CD4-positive, alpha-beta T cell treated with Interleukin-4 for 1 hour (primary cell): ENCODE measurements at places on chromosomes 13 and 19.

- no peak for DNase-seq
These were observed 626.9 kb downstream of the EFNB2 start for GRCh38 chr13:105908586-105908985.

DNA sequence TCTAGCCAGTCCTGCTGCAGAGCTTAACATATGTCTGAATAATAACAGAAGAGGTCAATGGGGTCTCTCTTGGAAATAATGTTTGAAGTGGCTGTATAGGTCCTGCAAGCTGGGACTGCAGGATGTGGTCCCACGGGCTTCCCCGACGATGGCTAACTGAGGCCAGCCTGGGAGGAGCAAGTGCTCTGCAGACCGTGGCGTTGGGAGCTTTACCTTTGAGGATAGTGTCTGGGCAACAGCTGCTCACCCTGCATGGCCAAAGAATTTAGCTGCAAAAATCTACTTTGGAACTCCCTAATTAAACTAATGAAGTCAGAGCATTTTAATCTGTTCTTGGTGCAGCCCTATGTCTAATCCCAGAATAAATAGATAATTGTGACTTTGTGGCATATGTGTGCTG is 18.2 kb upstream of the AMER2 start:
- no peak for DNase-seq

DNA sequence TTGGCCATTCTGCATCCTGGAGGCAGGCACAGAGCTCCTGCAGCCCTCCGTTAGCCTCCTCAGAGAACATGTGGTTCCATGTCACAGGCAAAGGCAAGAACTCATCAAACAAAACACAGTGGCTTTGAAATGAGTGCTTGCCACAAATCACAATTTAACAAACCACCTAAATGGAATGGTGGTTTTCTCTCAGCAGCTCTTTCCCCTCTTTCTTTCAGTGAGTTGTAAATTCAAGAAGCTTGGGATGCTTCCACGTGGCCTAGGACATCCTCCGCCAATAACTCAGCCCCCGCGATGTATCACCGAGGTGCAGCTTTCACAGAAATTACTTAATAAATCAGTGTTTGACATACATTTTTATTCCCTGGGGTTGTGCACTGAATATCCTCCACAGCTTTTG is 65.4 kb upstream of the RFC3 start:
- no peak for DNase-seq

- DNase-seq: peak; percentile 36
These were observed 4.5 kb downstream of the FGF9 start for GRCh38 chr13:21675095-21675991.

DNA sequence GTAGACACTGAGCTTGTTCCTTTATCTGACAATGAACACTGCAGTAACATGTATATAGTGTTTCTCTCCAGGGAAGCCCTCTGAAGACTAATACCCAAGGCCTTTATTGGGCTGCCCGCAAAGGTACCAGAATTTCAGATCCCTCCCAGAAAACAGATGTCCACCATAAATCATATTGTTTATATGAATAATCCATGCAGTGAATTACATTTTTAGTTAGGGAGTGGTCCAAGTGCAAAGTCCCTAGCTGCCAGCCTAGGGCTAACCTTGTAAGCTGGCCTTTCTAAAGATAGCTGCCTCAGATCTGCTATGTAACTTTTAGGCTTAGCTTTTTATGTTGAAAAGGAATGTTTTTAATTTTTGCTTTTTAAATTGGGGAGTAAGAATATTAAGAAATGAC is 44.7 kb downstream of the TDRD3 start:
- no peak for DNase-seq

DNA sequence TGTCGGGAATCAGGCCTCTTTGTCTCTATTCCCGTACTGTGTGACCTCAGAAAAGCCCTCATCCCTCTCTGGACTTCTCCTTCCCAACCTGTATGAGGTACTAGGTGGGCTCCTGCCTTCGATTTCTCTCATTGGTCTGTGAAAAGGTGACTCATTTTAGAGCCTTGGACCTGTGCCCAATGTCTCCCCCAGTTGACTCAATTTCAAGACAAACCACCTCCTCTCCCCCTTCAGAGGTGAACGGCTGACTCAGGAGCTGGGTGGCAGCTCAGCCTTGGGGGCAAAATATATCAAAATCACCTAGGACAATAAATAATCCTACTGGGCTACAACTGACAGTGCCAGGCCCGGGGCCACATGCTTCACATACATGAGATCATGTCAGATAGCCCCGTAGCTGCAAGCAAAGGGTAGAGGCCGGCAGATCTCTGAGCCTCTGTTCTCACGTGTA is 630 bp downstream of the COQ8B start:
- DNase-seq: peak; percentile 63
